ENCODE measurements at places on chromosomes 5 and 9.

DNA sequence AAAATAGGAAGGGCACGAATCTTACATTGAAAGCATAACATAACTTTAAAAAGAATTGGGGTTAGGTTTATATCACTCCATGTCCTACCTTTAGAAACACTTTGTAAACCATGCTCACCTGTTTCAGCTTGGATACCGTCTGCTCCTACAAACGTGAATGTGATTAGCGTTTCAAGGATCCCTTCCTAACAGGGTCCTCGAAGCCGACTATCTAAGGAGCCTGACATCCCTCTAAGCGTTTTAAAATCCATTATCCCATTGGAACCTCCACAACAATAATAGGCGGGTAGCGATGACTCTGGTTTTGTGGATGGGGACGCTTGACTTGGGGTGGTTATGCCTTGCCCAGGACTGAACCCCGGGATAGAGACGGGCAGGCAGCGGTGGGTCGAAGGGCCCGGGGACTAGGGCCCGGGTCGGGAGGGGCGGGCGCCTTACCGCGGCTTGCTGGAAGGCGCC is 937 bp downstream of the SVEP1 start:
- no peak for DNase-seq

GRCh38 chr9:10443181-10443867 is 169.5 kb downstream of the PTPRD start:
- DNase-seq, result no peak

DNA sequence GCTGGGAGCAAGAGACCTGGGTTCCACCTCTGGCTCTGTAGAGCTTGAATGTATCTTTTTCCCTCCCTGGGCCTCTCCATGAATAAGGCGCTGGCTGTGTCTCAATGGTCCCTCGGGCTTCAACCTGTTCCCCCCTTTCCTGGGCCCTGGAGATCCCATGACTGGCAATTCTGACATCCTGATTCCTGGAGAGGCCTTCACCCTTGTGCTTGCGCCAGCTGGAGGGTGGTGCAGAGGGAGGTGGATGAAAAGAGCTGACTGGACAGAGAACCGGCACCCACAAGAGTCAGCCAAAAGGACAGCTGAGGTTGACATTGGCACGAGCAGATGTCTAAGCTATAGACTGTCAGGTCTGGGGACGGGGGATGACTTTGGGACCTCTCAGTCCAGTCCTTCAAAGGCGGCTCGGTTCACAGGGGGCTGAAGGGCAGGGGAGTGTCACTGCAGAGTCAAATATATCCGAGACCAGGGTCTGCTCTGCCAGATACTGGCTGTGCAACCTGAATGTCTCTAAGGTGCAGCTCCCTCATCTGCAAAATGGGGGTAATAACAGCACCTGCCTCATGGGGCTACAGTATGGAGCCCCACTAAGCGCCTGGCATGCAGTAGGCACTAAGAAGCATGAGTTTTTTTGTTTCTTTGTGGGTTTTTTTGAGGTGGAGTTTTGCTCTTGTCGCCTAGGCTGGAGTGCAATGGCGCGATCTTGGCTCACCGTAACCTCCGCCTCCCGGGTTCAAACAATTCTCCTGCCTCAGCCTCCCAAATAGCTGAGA is 13.8 kb downstream of the DNM1 start:
- DNase-seq, result no peak

GRCh38 chr5:112732131-112732530 is 5.6 kb upstream of the APC start:
- no peak for DNase-seq

GRCh38 chr5:127830829-127831598 is 127.8 kb downstream of the CCDC192 start:
- no peak for DNase-seq

DNA sequence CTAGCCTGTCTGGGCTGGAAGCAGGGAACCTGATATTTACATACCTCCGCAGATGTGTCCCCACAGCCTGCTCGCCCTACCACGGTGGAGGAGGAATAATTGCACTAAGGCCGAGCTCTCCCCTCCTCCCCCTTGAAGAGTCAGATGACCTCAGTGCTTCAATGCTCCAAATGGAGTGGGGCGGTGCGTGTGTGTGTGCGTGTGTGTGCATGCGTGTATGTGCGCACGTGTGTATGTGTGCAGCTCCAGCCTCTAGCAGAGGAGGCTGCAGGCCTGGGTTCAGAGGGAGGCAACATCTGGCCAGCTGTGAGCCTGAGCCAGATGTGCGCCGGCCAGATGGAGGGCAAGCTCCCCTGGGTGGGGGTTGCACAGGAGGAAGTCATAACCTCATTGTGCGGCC is 90.5 kb downstream of the NRG2 start:
- no peak for DNase-seq

DNA sequence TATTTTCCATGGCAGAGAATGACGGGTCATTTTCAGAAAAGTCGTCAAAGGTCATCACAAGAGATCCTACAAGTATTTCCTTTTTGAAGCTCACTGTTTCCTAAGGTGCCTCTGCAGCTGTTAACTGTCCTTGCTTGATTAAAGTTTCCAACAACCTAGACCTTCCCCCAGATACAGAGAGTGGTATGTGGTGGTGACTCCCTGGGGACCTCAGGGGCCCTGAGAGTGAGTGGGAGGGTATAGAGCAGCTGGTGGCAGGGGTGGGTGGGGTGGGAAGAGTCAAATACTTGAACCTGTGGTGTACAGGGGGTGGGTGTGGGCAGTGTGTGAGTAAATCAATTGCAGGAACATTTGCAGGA is 1.6 kb upstream of the CD72 start:
- DNase-seq, result no peak

GRCh38 chr9:131891598-131891997 is 151.7 kb upstream of the RAPGEF1 start:
- no peak for DNase-seq

DNA sequence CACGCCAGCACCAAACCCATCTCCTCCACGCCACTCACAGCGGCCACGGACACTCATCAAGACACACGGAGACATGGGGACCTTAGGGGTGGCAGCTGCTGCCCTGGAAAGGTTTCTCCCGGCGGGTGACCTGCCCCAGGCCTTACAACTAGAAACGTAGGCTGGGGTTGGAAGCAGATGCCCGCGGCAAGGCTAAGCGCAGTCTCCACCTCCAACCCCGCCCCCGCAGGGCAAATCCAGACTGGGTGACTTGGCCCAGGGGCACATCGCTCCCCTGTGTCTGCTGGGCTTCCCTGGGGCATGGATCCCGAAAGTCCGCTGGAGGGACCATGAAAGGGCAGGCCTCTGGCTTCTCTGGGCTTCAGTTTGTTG is 12.0 kb upstream of the ASS1 start:
- no peak for DNase-seq

DNA sequence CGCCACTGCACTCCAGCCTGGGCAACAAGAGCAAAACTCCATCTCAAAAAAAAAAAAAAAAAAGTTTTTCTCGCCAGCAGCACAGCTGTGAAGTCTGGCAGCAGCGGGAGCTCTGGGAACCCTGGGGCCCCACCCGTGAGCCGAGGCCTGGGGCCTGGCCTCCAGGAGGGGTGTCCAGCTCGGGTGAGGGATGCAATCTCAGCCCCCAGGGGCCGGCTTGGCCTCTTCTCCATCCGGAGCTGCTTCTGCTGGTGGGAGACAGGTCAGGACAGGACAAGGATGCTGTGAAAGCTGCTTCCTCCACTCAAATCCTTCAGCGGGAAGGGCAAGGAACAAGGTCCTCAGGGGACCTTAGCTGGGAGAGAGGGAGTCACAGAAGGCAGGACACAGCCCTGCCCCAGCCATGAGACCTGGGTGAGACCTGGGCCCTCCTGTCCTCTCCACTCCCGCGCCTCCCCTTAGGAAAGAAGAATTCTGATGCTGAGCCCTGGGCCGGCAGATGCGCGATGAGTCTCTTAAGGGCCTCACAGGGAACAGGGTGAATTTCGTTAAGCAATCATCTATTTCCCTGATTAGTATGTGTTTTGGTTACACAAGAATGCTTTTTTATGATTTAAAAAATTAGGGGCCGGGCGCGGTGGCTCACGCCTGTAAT is 30.6 kb downstream of the PLPP7 start:
- DNase-seq, result no peak

DNA sequence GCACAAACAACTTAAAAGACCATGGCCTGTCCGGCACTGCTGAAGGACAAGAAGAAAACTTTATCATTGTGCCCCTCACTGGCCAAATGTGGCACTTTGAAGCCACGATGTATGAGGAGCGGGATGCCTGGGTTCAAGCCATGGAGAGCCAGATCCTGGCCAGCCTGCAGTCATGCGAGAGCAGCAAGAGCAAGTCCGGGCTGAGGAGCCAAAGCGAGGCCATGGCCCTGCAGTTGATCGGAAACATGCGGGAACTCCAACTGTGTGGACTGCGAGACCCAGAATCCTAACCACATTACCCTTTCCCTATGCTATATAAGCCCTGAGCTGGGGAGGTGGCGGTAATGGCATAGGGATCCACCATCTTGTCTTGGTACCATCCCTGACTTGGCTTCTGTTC is 497.9 kb downstream of the ANXA1 start:
- no peak for DNase-seq

DNA sequence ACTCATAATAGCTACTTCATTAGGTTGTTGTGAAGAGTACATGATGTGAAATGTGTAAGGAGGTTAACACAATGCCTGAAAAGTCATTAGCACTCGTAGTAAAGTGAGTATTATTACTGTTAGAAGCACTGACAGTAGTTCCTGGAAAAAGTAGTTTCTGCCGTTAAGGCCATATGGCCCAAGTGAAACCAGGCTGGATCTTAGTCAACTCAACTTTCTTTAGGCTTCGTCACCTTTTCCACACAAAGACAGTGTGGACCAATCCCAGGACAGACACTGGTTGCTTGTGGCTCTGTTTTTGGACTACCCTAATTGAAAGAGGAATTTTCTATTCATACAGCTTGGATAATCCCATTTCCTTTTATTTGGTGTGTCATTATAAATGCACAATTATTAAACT is 29.4 kb upstream of the CKMT2 start:
- no peak for DNase-seq

- no peak for DNase-seq
Observed at GRCh38 chr5:139378941-139379361, 4.1 kb downstream of the SLC23A1 start.

- peak; percentile 8 for DNase-seq
Observed at GRCh38 chr5:131974956-131975726, 29.7 kb upstream of the MEIKIN start.

DNA sequence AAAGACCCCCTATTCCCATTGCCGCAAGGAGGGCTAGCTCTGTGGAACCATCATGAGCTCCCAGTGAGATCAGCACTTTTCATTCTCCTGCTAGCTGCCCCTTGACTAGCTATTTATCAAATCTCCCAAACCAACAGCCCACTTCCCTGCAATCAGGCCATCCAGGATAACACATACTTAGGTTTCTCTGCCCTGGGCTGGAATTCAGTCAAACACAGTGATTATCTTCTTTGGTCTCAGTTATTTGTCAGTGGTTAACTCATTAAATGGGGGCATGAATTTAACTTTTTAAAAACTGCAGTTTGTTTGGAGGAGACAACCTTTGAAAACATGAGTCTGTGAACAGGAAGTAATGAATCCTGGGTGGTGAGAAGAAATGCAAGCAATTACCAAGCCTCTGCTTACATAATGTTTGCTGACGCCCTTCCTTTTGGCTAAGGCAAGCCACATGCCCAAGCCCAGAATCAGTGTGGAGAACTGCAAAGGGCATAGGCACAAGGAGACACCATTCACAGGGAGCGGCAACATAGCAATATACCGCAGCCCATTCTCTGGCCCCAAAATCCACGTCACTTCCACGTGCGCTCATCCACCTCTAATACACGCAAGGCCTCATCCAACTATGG is 275.0 kb downstream of the DRD1 start:
- no peak for DNase-seq

DNA sequence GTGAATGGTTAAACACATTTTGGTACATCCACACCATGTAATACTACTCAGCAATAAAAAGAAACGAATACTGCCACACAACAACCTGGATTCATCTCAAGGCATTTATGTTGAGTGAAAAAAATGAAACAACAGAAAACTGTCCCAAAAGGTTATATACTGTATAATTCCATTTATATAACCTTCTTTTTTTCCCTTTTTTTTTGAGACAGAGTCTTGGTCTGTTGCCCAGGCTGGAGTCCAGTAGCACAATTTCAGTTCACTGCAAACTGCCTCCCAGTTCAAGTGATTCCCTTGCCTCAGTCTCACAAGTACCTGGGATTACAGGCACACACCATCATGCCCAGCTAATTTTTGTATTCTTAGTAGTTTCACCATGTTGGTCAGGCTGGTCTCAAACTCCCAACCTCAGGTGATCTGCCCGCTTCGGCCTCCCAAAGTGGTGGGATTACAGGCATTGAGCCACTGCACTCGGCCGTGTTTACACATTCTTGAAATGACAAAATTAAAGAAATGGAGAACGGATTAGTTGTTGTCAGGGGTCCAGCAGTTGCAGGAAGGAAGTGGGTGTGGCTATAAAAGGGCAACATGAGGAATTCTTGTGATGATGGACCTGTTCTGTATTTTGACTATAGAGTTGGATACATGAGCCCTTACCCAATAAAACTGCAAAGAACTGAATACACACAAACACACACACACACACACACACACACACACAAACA is 17.4 kb downstream of the PPP6C start:
- no peak for DNase-seq

DNA sequence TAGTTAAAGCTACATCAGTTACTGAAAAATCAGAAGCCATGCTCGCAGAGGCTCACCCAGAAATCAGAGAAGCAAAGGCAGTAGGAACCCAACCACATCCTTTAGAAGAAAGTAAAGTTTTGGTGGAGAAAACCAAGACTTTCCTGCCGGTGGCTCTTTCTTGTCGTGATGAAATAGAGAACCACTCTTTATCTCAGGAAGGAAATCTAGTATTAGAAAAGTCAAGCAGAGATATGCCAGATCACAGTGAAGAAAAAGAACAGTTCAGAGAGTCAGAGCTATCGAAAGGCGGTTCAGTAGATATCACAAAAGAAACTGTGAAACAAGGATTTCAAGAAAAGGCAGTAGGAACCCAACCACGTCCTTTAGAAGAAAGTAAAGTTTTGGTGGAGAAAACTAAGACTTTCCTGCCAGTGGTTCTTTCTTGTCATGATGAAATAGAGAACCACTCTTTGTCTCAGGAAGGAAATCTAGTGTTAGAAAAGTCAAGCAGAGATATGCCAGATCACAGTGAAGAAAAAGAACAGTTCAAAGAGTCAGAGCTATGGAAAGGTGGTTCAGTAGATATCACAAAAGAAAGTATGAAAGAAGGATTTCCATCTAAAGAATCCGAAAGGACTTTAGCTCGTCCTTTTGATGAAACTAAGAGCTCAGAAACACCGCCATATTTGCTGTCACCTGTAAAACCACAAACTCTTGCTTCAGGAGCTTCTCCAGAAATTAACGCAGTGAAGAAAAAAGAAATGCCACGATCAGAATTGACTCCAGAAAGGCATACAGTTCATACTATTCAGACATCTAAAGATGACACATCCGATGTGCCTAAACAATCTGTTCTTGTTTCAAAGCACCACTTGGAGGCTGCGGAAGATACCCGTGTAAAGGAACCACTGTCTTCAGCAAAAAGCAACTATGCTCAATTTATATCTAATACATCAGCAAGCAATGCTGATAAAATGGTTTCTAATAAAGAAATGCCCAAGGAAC is 47.2 kb downstream of the CMYA5 start:
- DNase-seq, result no peak

DNA sequence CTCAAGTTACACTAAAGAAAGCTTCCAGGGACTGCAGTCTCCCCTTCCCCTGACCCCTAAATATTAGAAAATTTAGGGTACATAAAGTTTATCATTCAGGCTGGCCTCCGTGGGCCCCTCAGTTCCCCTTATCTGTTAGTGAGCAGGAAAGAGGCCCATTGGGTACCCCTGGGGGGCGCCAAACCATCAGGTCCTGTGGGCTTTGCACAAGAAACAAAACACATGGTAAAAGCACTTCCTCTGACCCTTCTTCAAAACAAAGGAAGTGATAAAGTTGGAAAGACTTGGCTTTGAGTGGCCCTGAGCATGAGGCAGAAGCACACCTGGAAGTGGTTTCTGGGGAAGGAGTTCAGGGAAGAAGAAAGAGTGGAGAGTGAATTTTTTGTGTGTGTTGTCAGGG is 213.0 kb downstream of the SMARCA2 start:
- DNase-seq, result no peak

Data from activated T-cell treated with anti-CD3 and anti-CD28 coated beads for 1 hour (primary cell).